Nephron progenitor cell (in vitro differentiated cells): ENCODE measurements at places on chromosomes 12 and 14.

DNA sequence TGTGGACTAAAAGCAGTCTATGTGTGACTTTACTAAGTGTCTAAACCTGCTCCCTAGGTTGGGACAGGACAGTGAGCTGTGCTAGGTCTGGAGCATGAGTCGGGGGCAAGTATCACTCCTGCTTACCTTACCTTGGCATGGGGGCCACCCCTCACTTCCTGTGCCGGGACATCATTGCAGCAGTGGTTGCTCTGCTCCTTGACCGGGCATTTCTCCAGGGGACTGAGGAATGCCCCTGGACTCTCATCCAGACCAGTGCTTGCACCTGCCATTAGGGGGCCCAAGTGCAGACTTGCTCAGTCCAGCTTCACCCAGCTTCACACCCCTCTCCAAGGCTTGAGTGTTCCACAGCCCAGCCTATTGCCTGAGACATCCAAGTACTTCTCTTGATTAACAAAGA lies 84.7 kb upstream of the NELL2 start:
- no peak for DNase-seq

GRCh38 chr12:101969-102878 lies 35.7 kb downstream of the IQSEC3 start:
- DNase-seq = peak; percentile 39

DNA sequence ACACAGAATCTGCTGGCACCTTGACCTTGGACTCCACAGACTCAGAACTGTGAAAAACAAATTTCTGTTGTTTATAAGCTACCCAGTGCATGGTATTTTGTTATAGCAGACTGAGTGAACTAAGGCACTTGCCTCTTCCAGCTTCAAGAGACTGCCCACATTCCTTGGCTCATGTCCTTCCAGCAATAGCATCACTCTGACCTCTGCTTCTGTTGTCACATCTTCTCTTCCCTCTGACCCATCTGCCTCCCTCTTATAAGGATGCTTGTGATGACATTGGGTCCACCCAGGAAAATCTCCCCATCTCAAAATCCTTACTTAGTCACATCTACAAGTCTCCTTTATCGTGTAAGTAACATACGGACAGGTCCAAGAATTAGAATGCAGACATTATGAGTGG lies 200.4 kb downstream of the PIK3C2G start:
- DNase-seq = no peak

GRCh38 chr12:121245951-121246350 lies 36.0 kb downstream of the P2RX4 start:
- DNase-seq = no peak

DNA sequence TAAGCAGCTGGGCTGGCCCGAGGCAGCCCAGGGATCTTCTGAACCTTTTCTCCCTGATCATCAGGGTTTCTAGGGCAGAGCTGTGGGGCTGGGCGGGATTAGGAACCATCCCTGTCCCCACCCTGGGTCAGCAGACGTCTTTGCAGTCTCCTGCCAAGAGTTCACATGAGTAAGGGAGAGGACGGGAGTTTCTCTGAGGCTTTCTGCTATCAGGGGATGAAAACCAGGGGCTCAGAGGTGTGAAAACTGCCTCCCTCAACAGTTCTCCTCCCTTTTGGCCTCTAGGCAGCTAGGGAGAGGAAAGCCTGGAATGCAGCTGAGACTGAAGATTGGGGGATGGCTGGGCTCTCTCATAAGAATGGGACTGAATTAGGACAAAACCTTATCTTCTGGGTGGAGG lies 7.9 kb downstream of the ZNF385A start:
- no peak for DNase-seq

GRCh38 chr12:115722181-115722580 lies 555.3 kb downstream of the MED13L start:
- DNase-seq = no peak

DNA sequence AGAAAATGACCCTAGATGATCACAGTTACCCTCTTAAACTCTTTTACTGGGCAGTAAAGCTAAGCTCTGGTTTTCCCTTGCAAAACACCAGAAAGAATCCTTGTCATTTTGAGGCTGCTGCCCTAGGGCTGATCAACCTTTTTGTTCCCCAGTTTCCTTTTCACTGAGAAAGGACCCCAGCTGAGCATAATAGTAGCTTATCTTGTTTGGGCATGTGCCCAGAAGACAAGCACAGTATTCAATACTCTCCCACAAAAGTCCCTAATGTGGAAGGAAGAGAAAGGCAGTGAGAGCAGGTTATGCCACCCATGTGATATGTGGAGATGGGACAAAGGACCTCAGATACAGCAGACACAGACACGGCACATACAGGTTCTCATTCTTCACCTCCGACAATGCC lies 332.6 kb upstream of the TMPO start:
- no peak for DNase-seq

DNA sequence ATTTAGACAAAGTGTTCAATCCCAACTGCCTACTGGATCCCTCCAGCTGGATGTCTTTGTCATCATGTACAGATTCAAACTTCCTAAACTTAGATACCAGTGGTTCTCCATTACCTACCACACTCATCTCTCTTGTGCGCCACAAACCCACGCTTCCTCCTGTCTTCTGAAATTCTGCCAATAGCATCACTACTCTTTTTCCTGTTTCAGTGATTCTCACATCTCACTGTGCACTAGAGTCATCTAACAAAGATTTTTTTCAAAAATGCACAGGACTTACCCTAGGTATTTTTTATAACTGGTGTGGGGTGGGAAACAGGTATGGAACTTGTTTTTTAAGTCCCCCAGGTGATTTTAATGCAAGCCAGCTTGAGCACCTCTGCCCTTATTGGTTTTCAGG lies 5.9 kb downstream of the PSMB5 start:
- DNase-seq = no peak
